Foreskin keratinocyte (primary cell): ENCODE measurements at places on chromosomes 11 and 22.

GRCh38 chr11:65329478-65329877 lies 4.2 kb upstream of the DPF2 start:
- DNase-seq, result no peak

- peak; percentile 78 for DNase-seq
Measured at GRCh38 chr11:96109331-96110030, 185.6 kb upstream of the MTMR2 start.

DNA sequence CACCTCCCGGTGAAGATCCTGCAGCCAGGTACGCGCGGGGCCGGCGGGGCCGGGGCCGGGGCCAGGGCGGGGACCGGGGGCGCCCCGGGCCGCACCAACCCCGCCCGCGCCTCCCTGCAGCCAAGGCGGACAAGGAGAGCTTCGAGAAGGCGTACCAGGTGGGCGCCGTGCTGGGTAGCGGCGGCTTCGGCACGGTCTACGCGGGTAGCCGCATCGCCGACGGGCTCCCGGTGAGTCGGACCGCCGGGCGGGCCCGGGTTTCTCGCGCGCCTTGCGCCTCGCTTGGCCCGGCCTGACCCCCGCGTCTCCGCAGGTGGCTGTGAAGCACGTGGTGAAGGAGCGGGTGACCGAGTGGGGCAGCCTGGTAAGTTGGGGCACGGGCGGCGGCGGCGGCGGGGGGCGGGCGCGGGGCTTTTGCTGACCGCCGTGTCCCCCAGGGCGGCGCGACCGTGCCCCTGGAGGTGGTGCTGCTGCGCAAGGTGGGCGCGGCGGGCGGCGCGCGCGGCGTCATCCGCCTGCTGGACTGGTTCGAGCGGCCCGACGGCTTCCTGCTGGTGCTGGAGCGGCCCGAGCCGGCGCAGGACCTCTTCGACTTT lies 531 bp downstream of the PIM3 start:
- DNase-seq, result peak; percentile 12

- no peak for DNase-seq
Measured at GRCh38 chr11:103789952-103790351, 246.5 kb upstream of the DDI1 start.

GRCh38 chr11:108474664-108475463 lies 7.5 kb upstream of the C11orf65 start:
- no peak for DNase-seq

DNA sequence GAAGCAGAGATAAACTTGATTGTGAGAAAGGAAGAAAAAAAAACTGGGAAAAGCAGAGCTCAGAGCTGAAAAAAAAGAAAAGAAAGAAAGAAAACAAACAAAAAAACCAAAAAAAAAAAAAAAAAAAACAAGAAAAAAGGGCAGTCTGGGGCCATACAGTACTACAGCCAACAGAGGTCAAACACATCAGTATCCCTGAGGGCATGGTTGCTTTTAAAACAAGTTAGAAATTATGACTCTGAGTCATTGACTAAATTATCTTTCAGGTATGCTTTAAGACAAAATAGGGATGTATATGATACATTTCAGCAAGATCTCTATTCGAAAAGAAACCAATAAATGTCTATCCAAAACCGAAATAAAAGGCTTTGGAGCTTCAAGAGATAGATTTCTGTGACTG lies 37.1 kb upstream of the TLCD5 start:
- DNase-seq, result no peak

GRCh38 chr11:63667995-63668795 lies 3.0 kb downstream of the ATL3 start:
- peak; percentile 96 for DNase-seq
